H1 (cell line): ENCODE measurements at places on chromosomes 7 and 10. TPM values are rescaled to one million over a fixed set of nuclear protein-coding genes. Genes with fewer than 3 reads are reported as not detected.

DNA sequence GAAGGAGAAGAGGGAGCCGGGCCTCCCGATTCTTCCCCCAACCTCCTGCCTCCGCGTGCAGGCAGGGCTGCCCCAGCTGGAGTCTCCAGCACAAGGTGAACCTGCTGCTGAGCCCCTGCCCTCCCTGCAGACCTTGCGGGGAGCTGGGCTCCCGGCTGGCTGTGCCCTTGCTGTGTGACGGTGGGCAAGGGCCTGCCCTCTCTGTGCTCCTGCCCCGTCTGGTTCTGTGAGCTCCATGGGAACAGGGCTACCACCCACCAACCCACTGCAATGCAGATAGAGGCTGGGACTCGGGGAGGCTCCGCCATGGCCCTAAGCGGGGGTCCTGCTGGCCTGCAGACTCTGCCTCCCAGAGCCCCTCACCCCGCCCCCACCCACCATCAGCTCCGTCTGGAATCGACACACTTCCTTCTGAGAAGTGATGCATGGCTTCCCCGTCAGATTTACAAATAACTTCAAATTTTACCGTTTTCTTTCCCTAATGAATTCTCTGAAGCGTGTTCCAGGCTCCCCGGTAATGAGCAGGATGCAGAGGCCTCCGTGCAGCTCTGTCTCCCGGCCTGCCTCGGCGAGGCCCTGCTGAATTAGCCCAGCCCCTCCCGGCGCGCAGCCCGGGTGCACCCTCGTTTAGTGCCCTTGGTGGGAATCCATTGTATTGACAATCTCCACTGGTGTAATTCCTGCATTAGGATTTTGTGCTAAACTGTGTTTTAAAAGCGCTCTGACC is 111.0 kb downstream of the MICALL2 start:
- DNase-seq: no peak
- H3K27me3 ChIP-seq: no peaks in the 10 kb centered on the region
- H3K4me3 ChIP-seq: no peak overlapping the region

The NKX1-2 gene
- total RNA-seq: 33.9 and 34.9 TPM in 2 replicates

The OR13A1 gene
- not detected in 2 replicates for total RNA-seq

The ABCB1 gene
- 0.88 and 1.2 TPM in 2 replicates for total RNA-seq

The MBL2 gene
- not detected in 2 replicates for total RNA-seq

The TMEM176B gene
- total RNA-seq: 1.2 TPM in 2 replicates

DNA sequence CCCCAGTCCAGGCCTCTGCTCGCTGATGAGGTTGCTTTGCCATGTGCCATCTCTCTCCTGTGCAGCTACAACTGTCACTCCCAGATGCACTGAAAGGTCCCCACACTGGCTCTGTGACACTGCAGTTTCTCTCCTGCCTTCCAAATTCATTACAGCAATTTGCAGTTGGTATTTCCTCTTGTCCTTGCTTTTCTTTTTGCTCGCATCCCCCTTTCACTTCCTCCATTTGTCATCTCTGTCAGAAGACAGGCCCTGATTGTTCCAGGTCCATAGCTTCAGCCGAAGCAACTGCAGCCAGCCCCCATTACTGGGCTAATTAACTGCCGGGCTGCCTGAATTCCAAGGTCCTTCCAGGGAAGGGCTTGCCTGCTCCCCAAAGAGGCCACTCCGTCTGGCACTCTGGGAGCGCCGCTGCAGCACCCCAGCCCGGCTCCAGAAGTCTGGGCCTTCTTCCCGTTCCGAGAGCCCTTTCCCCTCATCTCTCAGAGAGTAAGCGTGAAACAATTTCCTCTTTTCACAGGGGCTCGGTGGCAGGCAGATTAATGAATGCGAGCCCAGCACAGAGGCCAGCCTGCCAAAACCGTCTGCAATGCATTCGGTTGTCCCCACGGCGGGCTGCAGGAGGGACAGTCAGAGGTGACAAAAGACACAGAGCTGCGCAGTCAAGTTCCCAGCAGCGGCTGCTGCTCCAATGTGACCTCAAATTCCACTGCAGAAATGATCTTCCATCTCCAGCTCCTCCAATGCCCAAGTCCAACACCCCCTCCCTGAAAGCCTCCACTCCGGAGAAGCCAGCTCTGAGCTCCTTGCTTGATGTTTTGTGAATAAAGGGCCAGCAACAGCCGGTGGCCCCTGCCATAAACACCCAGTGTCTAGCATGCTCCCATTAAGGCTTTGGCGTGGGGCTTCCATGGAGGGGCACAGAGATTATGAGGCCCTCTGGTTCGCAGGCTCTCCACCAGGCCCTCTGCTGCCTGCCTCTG is 279.4 kb upstream of the HABP2 start:
- H3K4me1 ChIP-seq: no peaks in the 10 kb centered on the region
- DNase-seq: no peak
- H3K27me3 ChIP-seq: no peaks in the 10 kb centered on the region

GRCh38 chr10:125555267-125555666 is 127.7 kb downstream of the TEX36 start:
- no peaks in the 10 kb centered on the region for H3K4me1 ChIP-seq
- no peak for DNase-seq
- H3K36me3 ChIP-seq: no peaks in the 10 kb centered on the region
- no peak overlapping the region for H3K4me3 ChIP-seq
- no peaks in the 10 kb centered on the region for H3K27me3 ChIP-seq

- H3K27ac ChIP-seq: no peak overlapping the region
- no peak overlapping the region for H3K4me3 ChIP-seq
- no peaks in the 10 kb centered on the region for H3K27me3 ChIP-seq
- no peak for DNase-seq
Observed at GRCh38 chr7:5711409-5711808, 70.1 kb downstream of the RNF216 start.

The BET1 gene
- 29.7 and 31.7 TPM in 2 replicates for total RNA-seq

The GJC3 gene
- total RNA-seq: 2.5 and 3.0 TPM in 2 replicates

The OR2A14 gene
- not detected in 2 replicates for total RNA-seq

DNA sequence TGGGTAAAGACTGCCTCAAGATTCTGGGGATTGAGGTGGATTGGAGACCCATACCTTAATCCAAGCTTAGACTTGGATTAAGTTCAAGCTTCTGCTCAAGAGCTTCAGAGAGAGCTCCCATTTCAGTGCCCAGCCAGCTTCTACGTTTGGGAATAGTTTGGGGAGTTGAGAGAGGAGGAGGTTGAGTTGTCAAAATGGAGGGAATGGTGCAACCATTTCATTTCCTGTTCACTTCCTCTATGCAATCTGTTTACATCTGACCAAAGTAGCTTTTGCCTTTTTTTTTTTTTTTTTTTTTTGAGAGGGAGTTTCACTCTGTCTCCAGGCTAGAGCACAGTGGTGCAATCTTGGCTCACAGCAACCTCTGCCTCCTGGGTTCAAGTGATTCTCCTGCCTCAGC is 65.8 kb downstream of the ENTPD1 start:
- no peaks in the 10 kb centered on the region for H3K36me3 ChIP-seq
- H3K27ac ChIP-seq: no peak overlapping the region
- DNase-seq: no peak
- no peak overlapping the region for H3K4me3 ChIP-seq

The DDX56 gene
- total RNA-seq: 55.4 and 56.9 TPM in 2 replicates

GRCh38 chr7:128404143-128404681 is 5.6 kb downstream of the IMPDH1 start:
- peaks cover 26% of the 10 kb centered on the region for H3K27me3 ChIP-seq
- H3K27ac ChIP-seq: no peak overlapping the region
- H3K4me1 ChIP-seq: peaks cover 27% of the 10 kb centered on the region
- H3K4me3 ChIP-seq: peak overlapping the region; percentile 5; the same call in 1 of the 2 replicates
- no peak for DNase-seq

- no peak overlapping the region for H3K4me3 ChIP-seq
- no peaks in the 10 kb centered on the region; the same call in 1 of the 2 replicates for H3K4me1 ChIP-seq
- H3K27me3 ChIP-seq: peaks cover 57% of the 10 kb centered on the region
- DNase-seq: no peak
Observed at GRCh38 chr7:117325836-117326235, 3.0 kb upstream of the WNT2 start.

- no peak for DNase-seq
- H3K36me3 ChIP-seq: no peaks in the 10 kb centered on the region
- no peak overlapping the region for H3K27ac ChIP-seq
- H3K4me3 ChIP-seq: no peak overlapping the region
Observed at GRCh38 chr7:11127988-11128387, 154.3 kb downstream of the PHF14 start.

DNA sequence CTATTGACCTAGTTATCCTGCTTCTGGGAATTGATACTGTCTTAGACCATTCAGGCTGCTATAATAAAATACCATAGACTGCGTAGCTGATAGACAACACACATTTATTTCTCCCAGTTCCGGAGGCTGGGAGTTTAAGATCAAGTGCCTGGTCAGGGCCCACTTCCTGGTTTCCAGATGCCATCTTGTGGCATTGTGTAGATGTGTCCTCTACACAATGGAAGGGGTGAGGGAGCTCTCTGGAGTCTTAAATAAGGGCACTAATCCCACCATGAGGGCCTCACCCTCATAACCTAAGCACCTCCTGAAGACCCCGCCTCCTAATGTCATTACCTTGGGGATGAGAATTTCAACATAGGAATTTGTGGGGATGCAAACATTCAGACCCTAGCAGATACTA is 62.4 kb downstream of the SLC35B4 start:
- DNase-seq: no peak
- no peaks in the 10 kb centered on the region for H3K27me3 ChIP-seq
- H3K27ac ChIP-seq: no peak overlapping the region
- H3K36me3 ChIP-seq: no peaks in the 10 kb centered on the region

GRCh38 chr7:118502235-118502634 is 277.7 kb downstream of the ANKRD7 start:
- DNase-seq: no peak
- H3K27ac ChIP-seq: no peak overlapping the region
- no peaks in the 10 kb centered on the region for H3K36me3 ChIP-seq
- no peaks in the 10 kb centered on the region for H3K27me3 ChIP-seq
- H3K4me1 ChIP-seq: no peaks in the 10 kb centered on the region

GRCh38 chr7:148472406-148472805 is 118.2 kb upstream of the C7orf33 start:
- no peaks in the 10 kb centered on the region for H3K27me3 ChIP-seq
- no peak for DNase-seq
- no peaks in the 10 kb centered on the region for H3K36me3 ChIP-seq
- no peaks in the 10 kb centered on the region for H3K4me1 ChIP-seq
- no peak overlapping the region for H3K4me3 ChIP-seq
- H3K27ac ChIP-seq: no peak overlapping the region

DNA sequence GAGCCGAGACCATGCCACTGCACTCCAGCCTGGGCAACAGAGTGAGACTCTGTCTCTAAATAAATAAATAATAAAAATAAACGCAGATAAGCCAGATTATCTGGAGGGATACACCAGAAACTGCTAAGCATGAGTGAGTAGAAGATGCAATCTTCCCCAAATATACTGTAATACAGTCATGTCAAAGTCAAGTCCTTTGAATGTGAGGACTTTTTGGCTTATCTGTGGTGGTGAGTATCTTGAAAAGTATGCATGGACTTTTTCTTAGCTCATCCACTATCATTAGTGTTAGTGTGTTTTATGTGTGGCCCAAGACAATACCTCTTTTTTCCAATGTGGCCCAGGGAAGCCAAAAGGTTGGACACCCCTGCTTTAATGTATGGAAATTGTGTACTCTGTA is 44.7 kb upstream of the PITRM1 start:
- H3K27ac ChIP-seq: no peak overlapping the region
- DNase-seq: no peak
- no peaks in the 10 kb centered on the region for H3K4me1 ChIP-seq
- H3K27me3 ChIP-seq: no peaks in the 10 kb centered on the region
- H3K36me3 ChIP-seq: no peaks in the 10 kb centered on the region

GRCh38 chr10:124040451-124041188 is 52.8 kb downstream of the CHST15 start:
- DNase-seq: no peak

GRCh38 chr10:101843032-101844021 is at the start of gene KCNIP2:
KCNIP2 (minus strand) TSS chr10:101843800; CDS start chr10:101843568, 232 bp downstream.
- H3K27ac ChIP-seq: no peak within 1 kb of the TSS; the same call in 1 of the 2 replicates
- H3K36me3 ChIP-seq: no peaks in the 10 kb centered on the region
- peaks cover 21% of the 10 kb centered on the region for H3K4me1 ChIP-seq
- DNase-seq: no peak
- peak within 1 kb of the TSS; percentile 61 for H3K4me3 ChIP-seq
